Stimulated activated CD4-positive, alpha-beta T cell treated with anti-CD3 and anti-CD28 coated beads, Interleukin-1b, Interleukin-23, amount 100 ng/mL, for 24 hours (primary cell): ENCODE measurements at places on chromosomes 6 and 20.
A peak's percentile ranks its signal among the peaks of the same experiment; 100 is the strongest.

GRCh38 chr6:44462797-44463727 lies 75.6 kb downstream of the CDC5L start:
- no peak for DNase-seq

GRCh38 chr20:15494851-15495250 lies 1078.4 kb downstream of the KIF16B start:
- no peak for DNase-seq

DNA sequence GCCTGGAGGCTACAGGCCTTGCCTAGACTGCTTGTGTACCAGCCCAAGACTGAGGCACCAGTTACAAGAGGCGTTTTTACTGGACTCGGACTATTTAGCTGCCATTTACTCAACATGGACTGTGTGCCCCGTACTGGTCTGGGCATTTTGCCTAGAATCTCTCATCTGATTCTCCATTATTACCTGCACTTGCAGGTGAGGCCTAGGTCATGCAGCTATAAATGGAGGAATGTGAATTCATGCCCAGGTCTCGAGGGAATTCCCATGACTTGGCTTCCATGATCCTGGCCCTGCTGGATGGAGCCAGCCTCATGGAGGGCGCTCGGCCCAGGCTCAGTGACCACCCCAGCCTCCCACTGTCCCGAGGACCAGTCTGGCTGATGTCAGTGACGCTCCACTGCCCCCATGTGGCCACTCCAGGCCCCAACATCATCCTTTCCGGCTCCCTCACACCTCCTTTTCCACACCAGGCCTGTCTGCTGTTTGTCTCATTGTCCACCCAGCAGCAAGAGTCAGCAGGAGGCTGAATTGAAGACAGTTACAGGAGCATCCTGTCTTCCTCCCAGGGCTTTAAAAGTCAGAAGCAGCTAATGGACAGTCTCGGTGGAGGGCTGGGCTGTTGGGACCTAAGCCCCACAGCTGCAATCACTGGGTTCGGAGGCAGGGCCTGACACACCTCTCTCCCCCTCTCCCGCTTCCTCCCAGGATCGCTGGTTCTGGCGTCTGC lies 8.7 kb downstream of the MMP24OS start:
- DNase-seq, result peak; percentile 14

DNA sequence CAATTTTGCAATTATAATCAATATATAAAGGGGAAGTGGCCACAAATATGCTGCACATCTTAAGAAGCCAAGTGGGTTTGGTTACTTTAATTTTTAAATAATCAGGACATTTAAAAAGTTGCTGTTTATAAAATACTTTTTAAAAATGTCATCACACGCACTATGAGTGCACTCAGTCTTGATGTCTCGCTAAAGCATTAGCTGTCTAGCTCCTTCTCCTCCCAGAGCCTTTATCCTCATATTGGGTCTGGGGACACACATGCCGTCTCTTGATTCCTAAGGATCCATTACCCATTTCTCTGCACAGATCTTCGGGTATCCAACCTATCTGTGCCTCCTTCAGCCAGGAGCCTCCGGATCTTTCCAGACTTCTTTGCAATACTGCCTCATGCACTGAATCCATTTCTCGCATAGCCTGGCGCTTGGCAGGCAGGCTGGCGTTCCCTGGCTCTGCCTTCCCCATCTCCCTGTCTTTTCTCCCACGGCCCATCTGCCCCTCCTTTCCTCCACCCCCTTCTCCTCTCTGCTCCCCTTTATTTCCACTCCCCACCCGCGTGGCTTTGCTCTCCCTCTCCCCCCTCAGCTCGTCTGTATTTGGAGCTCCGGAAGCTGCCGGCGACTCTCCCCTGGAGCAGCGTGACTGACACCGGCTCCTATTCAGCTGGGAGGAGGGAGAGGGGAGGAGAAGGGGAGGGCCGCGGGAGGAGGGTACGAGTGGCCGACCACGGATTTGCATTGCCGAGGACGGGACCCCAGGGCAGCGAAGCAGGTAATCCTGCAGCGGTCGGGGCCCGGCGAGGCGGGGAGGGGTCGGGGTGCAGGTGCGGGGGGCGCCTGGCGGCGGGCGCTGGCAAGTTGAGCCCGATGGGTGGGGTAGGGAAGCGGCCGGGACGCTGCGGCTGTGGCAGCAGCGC lies at the start of gene CAP2:
Gene CAP2, plus strand, starts transcription at position 618 of the 914 bp plus-strand sequence. CDS start 27,961 bp downstream, outside the sequence.
- DNase-seq, result no peak

GRCh38 chr6:26571592-26572296 lies 25.0 kb upstream of the ABT1 start:
- no peak for DNase-seq

DNA sequence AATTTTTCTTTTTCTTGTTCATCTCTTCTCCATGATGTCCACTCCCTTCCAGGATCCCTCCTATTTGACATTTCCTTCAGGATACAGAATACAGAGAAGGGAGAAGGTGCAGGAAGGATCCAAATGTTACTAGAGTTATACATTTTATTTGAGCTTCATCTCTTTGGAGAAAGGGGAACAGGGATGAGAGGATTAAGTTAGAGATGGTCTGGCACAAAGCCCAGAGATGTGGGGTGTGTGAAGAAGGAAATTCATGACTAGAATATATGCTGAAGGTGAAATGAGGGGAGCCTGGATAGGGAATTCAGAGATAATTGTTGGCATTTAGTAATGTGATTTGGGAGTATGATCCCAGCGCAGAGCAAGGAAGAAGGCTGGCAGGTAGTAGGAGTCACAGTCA lies 22.5 kb upstream of the SRPK1 start:
- no peak for DNase-seq

DNA sequence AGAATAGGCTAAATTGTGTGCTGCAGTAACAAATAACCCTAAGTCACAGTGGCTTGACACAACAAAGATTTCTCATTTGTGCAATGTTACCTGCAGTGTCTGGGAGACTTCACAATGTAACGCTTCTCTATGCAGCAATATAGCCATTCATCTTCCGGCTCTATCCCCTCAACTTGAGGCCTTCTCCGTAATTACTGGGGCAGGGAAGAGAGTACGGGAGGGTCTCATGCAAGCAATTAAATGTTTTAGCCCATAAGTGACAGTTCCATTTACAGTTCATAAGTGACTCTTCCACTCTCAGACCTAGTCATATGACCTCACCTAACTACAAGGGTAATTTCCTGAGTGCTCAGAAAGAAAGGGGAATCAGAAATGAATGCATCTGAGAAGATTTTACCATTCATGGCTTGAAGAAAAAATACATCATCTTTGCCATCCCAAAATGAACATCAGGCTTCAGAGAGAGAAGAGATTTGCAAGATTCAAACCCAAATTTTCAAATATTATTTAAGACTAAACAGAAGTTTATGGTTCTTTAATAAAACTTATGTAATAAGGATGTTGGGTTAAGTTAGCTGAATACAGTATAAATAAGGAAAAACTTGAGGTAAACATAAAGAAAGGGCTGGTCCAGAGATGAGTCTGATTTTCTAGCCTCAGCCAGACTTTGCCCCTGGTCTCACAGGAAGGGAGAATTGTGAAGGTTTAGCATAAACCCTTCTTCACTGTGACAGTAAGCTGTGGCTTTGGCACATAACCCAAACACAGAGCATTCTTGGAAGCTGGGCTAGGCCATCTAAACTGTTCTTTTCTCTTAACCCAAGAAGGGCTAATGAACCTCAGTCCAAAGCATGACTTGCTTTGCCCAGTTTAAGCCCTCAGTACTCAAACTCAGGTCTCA lies 13.3 kb downstream of the GPR6 start:
- DNase-seq, result no peak

- peak; percentile 55 for DNase-seq
These were observed 131.3 kb downstream of the GJA10 start for GRCh38 chr6:90025523-90026061.

GRCh38 chr6:110720066-110720465 lies 95.2 kb downstream of the CDK19 start:
- DNase-seq, result no peak

- no peak for DNase-seq
These were observed 30.8 kb downstream of the RRBP1 start for GRCh38 chr20:17651129-17651759.

DNA sequence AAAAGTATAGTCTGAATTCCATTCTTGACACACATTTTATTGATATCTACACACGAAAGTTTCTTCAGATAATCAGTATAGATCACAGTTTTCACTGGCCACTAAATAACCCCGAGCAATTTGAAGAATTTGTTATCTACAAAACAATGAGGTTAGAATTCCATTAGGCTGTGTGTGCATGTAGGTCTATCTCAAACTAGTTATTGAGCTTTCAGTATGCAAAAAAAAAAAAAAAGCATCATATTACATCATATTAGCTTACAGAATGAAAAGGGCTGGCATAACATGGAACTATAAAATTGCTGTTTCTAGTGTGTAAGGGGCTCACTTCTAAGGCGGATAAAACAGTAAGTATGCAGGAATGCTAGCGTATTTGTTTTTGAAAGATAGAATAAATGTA lies 59.5 kb upstream of the ADGRG6 start:
- DNase-seq, result no peak

- no peak for DNase-seq
These were observed 369.4 kb upstream of the CITED2 start for GRCh38 chr6:139743664-139744437.

GRCh38 chr6:6612308-6612707 lies 23.8 kb downstream of the LY86 start:
- DNase-seq, result no peak

GRCh38 chr6:12246900-12247299 lies 43.3 kb upstream of the EDN1 start:
- DNase-seq, result no peak

GRCh38 chr6:113976806-113977205 lies 5.9 kb upstream of the HDAC2 start:
- DNase-seq, result no peak

GRCh38 chr6:15504040-15504495 lies 158.8 kb downstream of the DTNBP1 start:
- no peak for DNase-seq

DNA sequence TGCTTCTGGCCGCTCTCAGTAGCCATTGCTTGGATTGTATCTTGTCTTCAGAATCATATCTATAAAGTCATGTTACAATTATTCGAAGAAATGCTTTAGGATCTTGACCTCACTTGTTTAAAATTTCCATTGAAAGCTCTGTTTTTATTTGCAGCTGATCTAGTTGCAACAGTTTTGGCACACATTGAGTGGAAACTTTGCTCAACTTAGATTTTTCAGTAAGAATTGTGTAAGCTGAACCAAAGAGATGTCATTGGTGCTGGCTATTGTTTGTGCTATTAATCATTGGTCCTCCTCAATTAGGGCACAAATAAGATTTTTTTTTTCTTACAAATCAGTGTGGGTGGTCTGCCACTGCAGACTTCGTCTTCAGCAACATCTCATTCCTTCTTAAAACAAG lies 649.2 kb downstream of the MMUT start:
- DNase-seq, result no peak

GRCh38 chr6:117930645-117931044 lies 23.6 kb downstream of the SLC35F1 start:
- DNase-seq, result no peak

- DNase-seq, result no peak
These were observed 289.7 kb downstream of the KCNQ5 start for GRCh38 chr6:72911463-72912155.

GRCh38 chr6:154268486-154268885 lies 88.1 kb downstream of the IPCEF1 start:
- DNase-seq, result no peak

- DNase-seq, result no peak
These were observed 5.5 kb upstream of the DLL1 start for GRCh38 chr6:170296423-170296745.

DNA sequence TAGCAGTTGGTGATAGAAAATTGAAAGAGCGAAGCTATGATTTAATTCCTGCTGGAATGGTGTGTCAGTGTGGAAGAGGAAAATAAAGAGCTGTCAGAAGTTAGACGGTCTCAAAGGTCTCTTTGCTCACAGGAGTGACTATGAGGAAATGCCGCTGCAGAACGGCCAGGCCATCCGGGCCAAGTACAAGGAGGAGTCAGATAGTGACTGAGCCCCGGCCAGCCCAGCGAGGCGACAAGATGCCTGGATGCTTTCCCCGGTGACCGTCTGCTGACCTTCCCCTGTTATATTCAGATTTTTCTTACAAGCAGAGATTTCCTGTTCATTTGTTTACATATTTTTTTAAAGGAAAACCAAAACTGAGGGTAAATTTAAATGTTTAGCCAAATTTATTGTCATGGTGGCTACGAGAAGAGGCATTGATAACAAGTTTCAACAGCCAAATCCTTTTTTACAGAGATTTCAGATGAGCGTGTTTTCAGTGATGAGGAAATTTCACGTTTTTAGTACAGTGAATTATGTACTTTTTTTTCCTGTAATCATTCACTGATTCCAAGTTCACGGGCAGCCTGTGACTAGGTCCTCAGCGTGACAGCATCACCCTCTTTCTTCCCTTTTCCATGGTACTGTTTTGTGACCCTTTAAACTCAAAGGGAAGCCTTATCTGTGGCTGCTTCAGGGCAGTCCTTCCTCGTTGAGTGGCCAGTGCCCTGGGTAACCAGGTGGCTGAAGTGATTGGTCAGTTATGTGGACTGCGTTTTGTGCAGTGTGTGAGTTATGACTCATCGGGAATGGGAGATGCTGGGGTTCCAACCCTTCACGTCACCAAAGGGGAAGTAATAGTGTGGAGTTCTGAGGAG lies 12.6 kb downstream of the DYNLT1 start:
- no peak for DNase-seq

- no peak for DNase-seq
These were observed 99.0 kb downstream of the PLCB1 start for GRCh38 chr20:8231038-8231437.

DNA sequence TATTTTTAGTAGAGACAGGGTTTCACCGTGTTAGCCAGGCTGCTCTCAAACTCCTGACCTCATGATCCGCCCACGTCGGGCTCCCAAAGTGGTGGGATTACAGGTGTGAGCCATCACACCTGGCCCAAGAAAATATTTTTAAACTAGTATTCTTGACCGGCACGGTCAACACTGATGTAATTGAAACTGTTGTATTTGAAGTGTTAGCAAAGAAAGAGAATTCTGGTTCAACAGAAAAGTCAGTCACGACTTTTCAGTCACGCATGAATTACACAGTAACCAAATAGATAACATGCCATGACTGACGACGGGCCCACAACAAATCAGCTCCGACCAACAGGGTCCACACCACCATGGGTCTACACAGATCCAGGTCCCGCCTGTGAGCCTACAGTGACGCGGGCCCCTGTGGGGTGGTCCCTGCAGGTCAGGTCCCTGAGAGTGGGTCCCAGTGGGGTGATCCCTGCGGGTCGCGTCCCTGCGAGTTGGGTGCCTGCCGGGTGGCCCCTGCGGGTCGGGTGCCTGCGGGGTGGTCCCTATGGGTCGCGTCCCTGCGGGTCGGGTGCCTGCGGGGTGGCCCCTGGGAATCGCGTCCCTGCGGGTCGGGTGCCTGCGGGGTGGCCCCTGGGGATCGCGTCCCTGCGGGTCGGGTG lies 1.0 kb downstream of the GMEB2 start:
- no peak for DNase-seq
